ENCODE measurements at places on chromosomes 16 and 17.

GRCh38 chr16:46900455-46901235 is 16.5 kb downstream of the GPT2 start:
- DNase-seq, result no peak

DNA sequence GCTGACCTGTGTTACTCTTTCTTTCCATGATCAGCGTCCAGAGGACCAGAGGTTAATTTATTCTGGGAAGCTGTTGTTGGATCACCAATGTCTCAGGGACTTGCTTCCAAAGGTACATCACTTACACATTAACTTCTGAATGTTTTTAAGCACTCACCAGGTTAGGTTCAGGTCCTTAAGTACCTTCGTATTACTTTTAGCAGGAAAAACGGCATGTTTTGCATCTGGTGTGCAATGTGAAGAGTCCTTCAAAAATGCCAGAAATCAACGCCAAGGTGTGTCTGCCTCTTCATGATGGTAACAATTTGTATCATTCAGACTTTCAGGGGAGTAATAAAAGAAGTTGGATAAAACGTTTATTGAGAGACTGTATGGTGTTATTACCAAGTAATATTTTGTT is 3.3 kb downstream of the HERPUD1 start:
- DNase-seq, result no peak

DNA sequence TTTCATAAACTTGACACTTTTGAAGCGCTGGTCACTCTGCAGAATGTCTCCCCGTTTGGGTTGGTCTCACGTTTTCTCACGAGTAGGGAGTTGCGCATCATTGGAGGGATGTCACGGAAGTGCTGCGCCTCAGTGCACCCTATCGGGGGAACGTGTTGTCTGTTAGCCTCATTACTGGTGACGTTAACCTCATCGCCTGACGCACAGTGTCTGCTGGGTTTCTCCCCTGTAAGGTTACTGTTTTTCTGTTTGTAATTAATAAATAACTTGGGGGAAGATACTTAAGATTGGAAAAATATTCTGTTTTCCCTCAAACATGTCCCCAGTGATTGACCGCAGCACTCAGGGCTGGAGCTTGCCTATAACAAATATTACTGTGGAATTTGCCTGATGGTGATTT is 26.7 kb downstream of the VAC14 start:
- no peak for DNase-seq

DNA sequence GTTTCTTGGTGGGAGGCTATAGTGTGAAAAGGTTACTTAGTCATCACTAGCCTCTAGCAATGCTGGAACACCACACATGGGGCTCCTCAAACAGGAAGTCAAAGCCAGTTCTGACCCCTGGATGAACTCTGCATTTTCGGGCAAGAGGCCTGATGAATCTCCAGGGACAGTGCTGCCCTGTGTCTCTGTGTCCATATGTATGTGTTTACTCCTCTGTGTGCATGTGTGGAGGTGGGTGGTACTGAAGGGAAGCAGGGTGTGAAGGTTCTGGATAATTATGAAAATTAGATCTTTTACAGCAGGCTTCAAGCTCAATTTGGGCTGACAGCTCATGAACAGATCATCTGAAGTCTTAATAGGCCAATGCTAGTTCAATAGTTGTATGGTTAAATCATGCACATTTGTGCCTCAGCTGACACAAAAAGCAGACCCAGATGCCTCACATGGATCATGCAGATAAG is 133.6 kb downstream of the SNX11 start:
- DNase-seq, result no peak

DNA sequence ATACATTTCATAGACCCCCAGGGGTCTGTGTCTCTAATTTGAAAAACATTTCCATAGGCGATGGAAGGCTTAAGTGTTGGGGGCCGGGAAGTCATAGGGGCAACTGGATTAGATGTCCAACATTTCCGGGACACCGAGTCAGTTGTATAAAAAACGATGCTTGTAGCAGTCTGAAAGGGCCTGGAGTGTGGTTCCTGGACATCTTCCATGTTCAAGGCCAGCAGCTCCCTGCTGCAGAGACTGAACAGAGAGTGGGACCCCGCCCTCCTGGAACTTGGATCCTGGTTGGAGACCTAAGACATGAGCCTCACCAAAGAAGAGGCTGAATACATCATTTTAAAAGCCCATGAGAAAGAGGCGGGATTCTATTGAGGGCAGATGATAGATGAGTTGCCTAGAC is 82.0 kb upstream of the ZNF423 start:
- no peak for DNase-seq

GRCh38 chr17:17767887-17768418 is 68.8 kb downstream of the SREBF1 start:
- DNase-seq, result no peak

- no peak for DNase-seq
Observed at GRCh38 chr16:25580041-25580440, 111.7 kb upstream of the HS3ST4 start.

- DNase-seq, result no peak
Observed at GRCh38 chr16:66520406-66521170, 29.3 kb downstream of the TK2 start.

DNA sequence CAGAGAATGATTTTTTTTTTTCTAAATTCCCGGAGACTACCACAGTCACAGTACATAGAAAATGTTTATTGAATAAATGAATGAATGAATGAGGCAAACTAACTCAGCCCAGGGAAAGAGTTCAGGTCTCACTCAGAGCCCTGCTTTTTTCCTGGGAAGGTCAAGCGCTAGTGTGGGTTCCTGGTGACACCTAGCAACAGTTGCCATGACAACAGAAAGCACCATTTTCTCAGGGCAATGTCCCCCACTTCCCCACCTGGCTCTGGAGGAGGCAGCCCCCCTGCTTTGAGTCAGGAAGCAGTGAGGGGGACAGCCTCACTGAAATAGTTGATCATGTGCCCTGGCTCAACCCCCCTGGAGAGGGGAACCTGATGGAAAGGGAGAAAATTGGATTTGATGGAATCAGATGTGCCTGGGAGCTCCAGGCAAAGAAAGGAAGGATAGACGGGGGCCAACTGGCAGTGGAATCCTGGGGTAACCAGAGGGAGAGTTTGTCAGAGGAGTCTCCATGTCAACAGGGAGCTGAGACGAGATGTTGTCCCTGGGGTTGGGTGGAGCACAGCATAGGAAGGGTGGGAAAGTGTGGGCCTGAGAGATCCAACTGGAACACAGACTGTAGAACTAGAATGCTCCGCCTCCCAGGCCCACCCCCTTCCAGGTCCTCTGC is 242.2 kb upstream of the CCL2 start:
- no peak for DNase-seq

- DNase-seq, result no peak
Observed at GRCh38 chr17:44752953-44753861, 5.6 kb upstream of the ADAM11 start.

DNA sequence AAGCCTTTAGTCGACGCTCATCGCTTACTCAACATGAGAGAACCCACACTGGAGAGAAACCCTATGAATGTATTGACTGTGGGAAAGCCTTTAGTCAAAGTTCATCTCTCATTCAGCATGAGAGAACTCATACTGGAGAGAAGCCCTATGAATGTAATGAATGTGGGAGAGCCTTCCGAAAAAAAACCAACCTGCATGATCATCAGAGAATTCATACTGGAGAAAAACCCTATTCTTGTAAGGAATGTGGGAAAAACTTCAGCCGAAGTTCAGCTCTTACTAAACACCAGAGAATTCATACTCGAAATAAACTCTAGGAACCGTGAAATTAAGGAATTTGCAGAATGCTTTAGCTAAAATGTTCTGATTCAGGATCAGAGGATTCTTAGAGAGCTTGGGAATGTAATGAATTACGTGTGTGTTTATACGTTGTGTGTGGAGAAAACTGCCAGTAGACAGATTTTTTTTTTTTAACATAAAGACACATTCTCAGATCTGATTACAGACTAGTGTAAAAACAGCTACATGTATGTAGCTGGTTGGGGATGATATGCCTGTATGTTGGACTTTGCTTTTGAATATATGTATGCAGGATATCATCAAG is 25.4 kb downstream of the ZFP90 start:
- DNase-seq, result no peak

DNA sequence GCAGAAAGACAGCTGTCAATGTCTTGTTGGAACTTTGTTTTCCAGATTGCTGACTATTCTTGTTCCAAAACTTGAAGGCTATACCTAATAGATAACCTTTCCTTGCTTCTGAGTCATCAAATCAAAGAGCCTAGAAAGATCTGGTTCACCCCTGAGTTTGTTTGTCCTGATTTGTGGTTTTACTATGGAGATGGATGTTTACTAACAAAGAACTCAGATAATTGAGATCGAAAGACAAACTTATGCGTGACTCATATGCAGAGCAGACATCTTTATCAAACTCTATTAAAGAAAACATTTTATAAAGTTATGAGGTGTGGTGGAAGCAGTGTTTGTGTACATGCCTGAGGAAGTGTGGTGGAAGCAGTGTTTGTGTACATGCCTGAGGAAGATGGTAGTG is 311.1 kb upstream of the TBX2 start:
- no peak for DNase-seq

- no peak for DNase-seq
Observed at GRCh38 chr17:28527859-28528258, 21.7 kb downstream of the FOXN1 start.

DNA sequence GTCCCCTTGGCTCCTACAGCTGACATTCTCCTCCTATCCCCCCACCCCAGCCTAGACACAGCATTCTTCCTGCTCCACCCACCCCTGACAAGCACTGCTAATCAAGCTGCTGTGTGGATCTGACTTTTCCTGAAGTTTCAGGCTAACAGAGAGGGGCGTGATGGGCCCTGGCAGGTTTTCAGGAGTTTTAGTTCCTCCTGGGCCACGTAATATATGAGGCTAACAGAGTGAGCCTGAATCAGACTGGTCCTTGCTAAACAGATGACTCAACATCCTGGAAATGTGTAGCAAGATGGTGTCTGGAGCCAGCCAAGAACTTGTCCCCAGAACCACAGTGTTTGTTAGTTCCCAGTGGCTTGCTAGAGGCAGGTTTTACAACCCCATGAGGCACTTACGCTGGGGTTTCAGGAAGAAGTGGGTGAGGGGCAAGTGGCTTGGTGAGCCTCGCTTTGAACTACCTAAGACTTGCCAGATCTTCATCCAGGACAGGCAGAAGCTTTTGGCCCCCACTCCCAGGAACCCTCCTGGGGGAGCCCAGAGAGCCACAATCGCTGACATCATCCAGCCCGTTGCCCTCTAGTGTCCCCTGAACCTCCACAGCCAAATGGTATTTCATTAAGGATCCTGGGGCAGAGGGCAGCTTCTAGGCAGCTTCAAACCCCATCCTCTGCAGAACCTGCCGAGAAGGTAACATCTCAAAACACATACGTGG is 15.9 kb downstream of the TMEM92 start:
- peak; percentile 70 for DNase-seq

GRCh38 chr16:69847643-69848042 is 85.5 kb downstream of the WWP2 start:
- no peak for DNase-seq

DNA sequence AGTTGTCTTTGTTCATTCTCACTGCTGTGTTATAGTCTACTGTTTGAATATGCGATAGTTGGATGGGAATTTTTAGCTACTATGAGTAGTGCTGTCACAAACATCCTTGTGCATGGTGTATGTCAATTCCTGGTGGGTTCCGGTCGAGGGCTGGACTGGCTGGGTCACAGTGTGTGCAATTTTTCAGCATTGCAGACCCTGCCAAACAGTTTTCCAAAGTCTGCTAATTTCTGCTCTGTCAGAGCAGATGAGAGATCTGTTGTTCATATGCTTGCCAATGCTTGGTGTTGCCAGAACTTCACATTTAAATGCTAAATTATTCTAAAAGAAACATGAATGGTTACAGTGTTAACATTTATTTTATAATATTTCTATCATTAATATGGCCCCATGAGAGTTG is 3.6 kb upstream of the C16orf96 start:
- DNase-seq, result no peak

DNA sequence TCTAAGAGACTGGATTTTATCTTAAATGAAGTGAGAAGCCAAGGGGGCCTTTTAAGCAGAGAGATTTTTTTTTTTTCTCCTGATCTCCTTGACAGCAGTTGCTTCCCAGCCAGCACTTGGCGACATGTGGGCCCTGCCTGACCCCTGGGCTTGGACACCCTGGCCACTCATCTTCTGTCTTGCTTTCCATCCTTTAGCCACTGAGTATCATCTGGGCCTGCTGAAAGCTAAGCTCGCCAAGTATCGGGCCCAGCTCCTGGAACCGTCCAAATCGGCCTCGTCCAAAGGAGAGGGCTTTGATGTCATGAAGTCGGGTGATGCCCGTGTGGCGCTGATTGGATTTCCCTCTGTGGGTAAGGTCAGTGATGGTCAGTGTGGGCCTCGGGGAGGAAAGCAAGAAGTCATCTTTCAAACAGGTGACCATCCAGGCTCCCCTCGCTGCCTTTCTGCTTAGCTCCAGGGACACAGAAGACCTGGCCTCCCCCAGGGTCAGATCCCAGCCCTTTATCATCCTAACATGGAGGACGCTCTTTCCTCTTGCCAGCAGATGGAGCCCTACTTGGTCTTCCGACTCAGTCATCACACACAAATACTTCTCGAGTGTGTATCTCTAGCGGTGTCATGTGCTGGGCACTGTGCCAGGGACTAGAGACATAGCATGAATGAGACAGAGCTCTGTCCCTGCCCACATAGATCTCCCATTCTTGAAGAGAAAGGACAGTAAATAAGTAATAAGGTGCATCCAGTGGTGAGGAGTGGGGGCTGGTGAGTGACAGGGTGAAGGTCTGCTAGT is 6.1 kb downstream of the DRG2 start:
- DNase-seq, result no peak
